ENCODE measurements at places on chromosomes 2 and 18.
A peak's percentile ranks its signal among the peaks of the same experiment; 100 is the strongest.

- DNase-seq: no peak
Observed at GRCh38 chr2:188853307-188853706, 120.9 kb upstream of the COL3A1 start.

DNA sequence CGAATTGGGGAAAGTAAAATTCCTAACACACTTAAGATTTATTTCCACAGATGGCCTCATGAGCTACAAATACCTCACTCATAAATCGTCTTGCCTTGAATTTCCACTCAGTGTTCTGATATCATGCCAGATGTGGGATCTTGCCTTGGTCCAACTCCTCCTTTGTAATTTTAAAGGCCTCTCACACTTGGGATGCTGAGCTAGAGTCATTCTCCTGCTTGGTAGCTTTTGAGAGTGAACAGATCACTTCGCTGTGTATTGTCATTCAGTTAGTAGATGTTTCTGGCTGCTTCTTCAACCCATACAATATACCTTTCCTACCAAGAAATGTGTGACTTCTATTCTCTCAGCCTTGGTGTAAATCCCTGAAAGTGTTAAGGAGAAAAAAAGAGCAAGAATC lies 309.2 kb downstream of the NRXN1 start:
- DNase-seq: no peak

DNA sequence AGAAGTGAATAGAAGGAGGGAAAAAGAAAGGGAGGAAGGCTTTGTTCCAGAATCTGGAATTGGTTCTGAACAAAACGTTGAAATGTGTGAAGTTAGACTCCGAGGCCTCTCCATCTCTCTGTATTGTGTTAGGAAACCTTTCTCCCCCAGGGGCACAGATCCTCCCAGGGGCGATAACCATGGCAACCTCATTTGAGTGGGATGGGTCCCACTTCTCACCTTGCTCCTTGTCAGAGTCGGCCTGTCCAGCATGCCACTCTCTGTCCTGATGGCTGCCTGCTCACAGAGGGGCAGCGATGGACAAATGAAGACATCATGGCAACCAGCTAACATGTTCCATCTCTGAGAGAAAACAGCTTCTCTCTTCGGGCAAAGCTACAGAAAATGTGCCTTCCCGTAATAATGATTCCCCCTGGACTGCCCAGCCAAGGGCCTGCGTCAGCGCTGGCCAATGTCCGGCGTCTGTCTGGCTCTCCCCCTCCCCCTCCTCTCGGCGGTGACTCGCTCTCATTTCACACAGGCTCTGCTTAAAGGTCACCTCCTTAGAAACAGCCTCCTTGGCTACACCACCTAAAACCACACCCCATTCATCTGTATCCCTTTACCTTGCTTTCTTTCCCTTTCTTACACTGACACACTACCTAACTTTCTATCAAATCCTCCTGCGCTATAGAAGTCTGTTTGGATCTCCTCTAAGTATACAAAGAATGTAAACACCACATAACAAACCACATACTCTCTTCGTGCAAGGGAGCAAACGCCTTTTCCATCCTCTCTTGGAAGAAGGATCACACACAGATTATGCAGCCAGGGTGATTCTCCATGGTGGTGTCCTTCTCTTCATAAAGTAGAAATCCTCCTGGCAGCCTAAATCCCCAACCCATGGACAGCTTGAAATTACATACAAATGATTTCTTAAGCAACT lies 32.1 kb upstream of the TTC39C start:
- no peak for DNase-seq

DNA sequence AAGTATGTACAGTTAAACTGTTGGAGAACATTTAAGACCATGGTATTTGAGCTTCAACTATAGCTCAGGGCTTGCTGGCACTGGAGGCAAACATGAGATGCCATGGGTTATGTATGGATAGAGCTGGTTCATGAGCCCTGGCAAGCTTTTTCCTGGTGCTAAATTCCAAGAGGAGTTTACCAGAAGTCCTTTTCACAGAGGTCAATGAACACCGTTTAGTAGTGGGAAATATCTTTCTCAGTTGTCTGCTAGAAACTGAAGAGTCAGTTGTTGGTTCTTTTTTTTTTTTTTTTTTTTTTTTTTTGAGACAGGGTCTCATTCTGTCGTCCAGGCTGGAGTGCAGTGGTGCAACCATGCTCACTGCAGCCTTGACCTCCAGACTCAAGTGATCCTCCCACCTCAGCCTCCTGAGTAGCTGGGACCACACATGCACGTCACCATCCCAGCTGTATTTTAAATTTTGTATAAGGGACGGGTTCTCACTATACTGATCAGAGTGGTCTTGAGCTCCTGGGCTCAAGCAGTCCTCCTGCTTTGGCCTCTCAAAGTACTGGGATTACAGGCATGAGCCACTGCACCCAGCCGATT lies 1.3 kb downstream of the KHK start:
- DNase-seq: no peak

- DNase-seq: no peak
Observed at GRCh38 chr2:105875241-105875640, 130.5 kb downstream of the NCK2 start.

DNA sequence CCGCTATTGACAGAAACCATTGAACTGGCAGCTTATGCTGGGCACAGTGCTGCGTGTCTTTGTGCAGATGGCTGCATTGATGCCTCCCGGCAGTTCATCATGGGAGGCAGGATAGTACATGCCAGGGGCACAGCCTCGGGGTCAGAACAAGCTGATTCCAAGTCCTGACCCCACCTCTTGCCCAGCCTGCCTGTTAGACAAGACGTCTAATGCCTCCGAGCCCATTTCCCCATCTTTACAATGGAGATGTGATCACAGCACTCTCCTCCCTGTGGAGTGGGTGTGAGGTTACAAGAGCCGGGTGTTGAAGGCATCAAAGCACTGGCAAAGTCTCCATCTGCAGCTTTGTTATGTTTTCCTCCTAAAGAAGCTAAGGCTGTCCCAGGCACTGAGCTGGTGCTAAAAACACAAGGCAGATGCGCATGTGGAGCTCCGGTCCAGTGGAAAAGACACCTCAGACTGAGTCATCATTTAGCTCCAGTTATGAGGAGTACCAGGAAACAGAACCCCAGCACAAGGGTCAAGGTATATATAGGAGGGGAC lies 125.7 kb upstream of the EPAS1 start:
- no peak for DNase-seq

DNA sequence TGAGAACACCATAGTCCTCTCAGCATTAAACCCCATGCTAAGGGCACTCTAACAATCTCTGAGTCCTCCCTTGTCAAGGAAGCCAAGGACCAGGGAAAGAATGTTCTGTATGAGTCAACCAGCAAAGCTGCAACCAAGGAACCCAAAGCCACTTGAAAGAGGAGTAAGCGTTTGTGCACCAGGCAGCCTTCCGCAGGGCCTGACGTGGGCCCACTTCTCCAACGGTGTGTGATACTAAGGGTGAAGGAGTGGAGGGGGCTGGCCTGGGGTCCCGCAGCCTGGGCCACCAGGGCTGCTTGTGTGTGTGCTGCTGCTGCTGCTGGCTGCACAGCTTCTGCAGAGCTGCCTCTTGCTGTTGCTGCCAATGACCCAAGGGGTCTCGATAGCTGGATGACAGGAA lies 30.1 kb upstream of the GALNT14 start:
- DNase-seq: no peak

DNA sequence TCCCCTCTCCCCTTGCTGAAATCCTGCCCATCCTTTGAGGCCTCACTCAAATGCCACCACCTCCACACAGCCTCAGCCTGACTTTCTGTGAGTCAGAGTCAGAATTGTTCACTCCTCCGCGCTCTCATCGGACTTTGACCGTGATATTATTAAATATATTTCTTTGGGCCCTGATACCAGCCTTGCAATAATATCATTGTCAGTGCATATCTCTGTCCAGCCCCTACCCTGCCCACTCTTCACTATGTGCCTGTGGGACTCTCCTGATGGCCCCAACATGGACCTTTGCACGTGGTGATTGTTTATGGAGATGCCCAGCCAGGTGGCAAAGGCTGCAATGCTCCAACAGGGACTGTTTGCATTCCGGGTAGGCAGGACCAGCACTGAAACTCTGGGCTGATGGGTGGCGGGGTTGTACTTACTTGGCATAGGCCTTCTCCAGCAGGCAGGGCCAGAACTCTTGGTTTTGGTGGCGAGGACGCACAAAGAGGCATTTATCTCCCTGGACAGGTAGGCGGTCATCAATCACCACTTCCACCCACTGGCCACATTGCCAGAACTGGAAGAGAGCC lies 37.3 kb downstream of the CAPN13 start:
- DNase-seq: no peak

DNA sequence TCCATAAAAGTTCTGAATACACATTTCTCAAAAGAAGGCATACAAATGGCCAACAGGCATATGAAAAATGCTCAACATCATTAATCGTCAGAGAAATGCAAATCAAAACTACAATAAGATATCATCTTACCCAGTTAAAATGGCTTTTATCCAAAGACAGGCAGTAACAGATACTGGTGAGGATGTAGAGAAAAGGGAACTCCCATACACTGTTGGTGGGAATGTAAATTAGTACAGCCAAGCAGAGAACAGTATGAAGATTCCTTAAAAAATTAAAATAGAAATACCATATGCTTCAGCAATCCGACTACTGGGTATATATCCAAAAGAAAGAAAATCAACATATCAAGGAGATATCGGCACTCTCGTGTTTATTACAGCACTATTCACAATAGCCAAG lies 1312.5 kb downstream of the DSC3 start:
- DNase-seq: no peak

DNA sequence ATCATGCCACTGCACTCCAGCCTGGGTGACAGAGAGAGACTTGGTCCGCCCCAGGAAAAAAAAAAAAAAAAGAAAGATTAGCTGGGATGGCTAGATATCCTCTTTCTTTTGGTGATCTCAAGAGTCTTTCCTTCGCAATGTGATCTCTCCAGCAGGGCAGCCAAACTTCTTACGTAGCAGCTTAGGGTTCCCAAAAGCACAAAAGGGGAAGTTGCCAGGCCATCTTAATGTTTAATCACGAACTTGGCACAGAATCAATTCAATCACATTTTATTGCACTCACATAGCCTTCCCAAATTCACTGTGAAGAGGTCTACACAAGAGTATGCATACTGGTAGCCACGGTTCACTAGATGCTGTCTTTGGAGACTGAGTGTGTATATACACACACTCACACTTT lies 53.1 kb downstream of the VIL1 start:
- peak; percentile 84 for DNase-seq

DNA sequence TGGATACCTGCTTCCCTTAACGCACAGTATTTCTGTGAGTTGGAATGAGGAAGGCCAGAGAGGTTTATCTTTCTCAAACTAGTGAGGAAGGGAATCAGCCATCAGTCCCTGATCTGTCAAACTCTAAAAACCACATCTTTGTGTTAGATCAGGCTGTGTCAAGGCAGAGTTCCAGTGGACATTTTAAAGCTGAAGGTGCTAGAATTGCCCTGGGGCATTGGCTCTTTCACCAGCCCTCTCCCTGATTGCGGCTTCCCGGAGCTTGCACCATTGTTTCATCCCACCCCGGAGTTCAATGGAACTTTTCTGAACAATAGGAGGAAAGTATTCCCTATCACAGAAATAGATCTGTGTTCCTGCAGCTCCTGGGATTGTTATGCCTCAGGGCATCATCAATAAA lies 110.2 kb downstream of the RNF144A start:
- DNase-seq: no peak

DNA sequence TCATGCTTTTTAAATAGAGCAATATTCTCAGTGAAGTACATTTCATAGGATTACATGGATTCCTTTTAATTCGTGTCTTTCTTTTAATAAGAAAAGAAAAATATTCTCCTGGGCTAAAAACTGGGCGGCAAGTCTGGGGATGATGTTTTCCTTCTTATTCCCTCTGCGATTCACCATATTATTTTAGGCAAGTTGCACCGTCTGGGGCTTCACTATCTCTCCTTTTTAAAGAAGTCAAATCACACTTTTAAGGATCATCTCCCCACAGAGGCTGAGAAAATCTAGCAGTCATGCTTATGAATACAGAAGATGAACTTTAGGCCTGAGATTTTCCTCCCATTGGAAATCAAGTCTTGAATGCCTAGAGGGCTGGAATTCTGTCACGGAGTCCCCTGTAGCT lies 104.1 kb downstream of the COPS8 start:
- DNase-seq: no peak

DNA sequence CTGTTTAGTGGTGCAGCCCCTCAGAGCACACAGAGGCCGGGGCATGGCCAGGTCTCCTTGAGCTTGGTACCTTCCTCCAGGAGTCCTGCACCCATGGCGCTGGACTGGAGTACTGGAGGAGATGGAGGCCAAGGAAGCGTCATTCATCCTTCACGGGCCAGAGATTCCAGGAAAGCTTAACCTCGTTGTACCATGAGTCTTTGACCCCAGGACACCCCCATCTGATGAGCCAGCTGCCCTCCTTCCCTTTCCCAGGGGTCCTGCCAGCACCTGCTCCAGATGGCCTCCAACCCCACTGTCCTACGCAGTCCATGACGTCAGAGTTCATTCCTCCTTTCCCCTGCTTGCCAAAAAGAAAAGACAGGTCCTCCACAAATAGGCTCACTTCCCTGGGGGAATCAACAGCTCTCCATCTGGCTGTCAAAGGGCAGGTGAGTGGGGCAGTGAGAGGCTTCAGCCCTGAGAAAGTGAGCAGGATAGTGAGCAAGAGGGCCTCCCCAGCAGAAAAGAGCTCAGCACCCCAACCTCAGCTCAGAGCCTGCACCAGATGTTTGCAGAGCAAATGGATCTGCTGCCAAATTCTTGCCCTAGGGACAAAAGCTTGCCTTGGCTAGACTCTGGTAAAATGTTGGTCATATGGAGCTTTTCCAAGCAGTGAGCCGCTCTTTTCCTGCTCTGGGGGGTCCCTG lies 4.5 kb upstream of the NPPC start:
- no peak for DNase-seq

DNA sequence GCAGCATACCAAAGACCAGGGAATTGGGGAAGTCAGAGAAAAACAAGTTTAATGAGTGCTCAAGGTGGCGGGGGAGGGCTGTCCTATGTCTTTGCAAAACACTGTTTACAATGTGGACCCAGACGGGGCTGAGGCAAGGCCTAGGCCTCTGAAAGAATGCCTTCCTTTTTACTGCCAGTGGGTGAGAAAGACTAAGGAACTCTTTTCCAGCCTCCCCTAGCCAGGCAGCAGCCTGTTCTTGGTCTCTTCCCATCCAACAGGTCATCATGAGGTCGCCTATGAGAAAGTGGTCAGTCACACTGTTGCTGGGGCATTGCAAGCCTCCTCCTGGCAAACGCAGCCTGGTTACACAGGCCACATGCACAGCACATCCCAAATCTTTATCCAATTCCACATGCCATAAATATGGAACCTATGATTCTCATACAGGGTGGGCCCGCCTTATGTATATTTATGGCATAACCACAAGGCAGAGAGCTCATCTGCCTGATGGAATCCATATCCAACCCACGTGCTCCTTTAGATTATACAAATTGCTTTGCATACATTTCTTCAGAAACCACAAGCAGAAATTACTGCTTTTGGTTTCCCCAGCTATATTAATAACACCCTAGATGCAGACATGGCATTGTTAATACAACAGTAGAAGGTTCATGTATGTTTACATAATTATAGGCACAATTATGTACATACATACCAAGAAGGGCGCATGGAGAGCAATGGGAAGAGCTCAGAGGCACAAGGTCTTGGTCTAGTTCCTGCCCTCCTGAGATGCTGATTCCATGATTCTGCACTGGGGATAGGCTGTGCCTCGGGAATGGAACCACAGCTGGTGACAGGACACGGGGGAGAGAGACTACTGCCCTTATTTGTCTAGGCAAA lies 48.6 kb downstream of the NRP2 start:
- peak; percentile 29 for DNase-seq

GRCh38 chr2:189254268-189254883 lies 74.8 kb upstream of the COL5A2 start:
- no peak for DNase-seq

GRCh38 chr2:190094316-190094871 lies 31.9 kb upstream of the MSTN start:
- no peak for DNase-seq

Data from suppressor macrophage treated with lipopolysaccharide for 1 hour (primary cell).